ENCODE measurements at places on chromosomes 5 and 9. TPM values are rescaled to one million over a fixed set of nuclear protein-coding genes. Genes with fewer than 3 reads are reported as not detected.

DNA sequence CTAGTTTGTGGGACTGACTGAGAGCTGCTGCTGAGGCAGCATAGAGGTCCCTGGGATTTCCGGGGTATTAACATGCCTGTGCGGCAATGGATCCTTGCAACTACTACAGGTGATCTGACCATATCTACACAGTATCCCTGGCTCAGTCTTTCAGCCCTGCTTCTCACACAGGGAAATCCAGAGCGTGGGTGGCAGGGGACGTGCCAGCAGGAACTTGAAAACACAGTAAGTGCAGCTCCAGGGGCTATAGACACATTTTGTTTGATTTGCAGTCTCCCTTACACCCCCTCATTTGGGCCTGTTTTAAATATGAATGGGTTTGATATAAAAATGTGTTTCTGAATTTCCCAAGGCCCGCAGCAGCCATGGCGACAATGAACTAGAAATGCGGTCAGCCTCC lies 209.5 kb downstream of the DCP2 start:
- DNase-seq: no peak

Gene FAM153A
- total RNA-seq: 37.5 TPM

Gene OBP2A
- total RNA-seq: not detected

Gene SCGB3A2
- total RNA-seq: not detected

- no peak for DNase-seq
These were observed 31.7 kb downstream of the IL33 start for GRCh38 chr9:6247266-6247665.

Gene AIF1L
- total RNA-seq: 0.30 TPM

Gene ORM2
- not detected for total RNA-seq

Data from activated CD4-positive, alpha-beta memory T cell treated with anti-CD3 and anti-CD28 coated beads, Interleukin-2, amount 10 ng/mL, durations not matched to agents 7 days and 5 days (primary cell).